ENCODE measurements at places on chromosomes 2 and 18.

DNA sequence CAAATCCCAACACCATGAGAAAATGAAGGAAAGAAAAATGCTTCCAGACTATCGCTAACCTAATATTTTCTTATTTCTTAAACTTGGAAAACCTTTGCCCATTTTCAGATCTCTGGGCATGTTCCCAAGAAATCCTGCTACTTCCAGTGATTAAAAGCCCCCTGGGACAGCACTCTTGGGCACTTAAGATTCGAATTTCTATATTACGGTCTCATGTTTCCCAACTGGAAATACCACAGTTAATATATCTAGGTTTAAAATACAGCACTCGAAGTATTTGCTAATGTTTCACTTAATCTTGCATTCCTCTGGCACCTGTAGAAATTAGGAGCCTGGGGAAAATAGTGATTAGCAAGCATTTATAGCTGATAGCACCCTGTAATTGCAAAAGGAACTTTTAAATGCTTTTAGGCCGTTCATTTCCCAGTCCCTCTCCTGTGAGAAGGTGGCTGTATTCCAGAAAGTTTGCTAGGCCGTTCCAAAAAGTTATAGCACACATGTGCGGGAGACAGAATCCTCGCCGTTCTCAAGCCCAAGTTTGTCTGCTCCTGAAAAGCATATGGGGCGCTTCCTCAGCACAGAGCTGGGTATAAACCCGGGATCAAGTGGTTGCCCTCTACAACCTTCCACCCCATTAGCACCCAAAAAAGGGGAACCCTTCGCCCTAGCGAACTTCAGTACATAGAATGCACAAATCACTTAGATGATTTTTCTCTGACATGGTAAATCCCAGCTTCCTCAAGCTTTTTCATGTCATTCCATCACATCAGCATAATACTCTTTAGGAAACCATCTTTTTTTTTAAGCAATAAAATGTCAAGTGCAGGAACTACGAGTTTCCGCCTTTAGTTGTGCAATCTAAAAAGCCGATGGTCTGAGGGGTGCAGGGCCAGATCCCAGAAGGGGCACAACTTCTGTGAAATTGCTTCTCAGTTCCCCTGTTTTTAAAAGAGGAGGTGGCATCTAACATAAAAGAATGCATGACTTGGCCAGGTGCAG, 60.6 kb downstream of the DIPK1C start:
- no peak for DNase-seq

GRCh38 chr2:95061601-95062183, 36.2 kb downstream of the MAL start:
- peak; percentile 52 for DNase-seq

- DNase-seq, result no peak
Observed at GRCh38 chr2:61193670-61194561, 31.9 kb downstream of the C2orf74 start.

GRCh38 chr18:79904357-79905147, 46.9 kb downstream of the SLC66A2 start:
- DNase-seq, result peak; percentile 4

- no peak for DNase-seq
Observed at GRCh38 chr2:238564286-238564920, 137.7 kb downstream of the ASB1 start.

DNA sequence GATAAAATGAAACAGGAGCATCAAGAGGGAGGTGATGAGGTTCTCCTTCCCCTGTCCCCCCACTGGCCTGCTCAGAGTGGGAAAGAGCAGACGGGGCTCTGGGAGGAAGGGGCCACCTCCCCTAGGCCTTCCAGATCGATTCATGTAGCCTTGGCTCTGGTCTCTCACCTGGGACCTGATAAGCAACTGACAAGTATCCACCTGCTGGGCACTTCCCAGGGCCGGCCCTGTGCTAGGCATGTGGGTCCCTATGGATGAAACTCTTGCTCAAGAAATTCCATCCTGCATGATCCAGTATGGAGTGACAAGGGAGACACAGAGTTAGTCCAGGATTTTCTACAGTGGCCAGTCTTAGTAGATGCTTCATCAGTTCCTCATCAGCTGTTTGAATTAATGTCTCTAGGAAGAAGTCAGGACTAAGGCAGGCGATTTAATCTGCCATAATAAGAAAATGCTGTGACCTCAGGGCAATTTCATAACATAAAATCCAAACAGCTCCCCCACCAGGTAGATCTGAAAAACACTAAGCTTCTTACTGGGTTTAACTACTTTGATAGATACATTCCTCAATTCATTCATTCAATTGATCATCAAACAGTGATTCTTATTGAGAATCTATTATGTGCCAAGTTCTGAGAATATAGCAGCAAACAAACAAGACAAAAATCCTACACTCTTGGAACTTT, 44.7 kb upstream of the ZFP36L2 start:
- DNase-seq, result no peak

GRCh38 chr2:188338463-188338862, 46.8 kb downstream of the GULP1 start:
- DNase-seq, result no peak

GRCh38 chr2:235779444-235779896, 285.6 kb downstream of the AGAP1 start:
- DNase-seq, result peak; percentile 76

DNA sequence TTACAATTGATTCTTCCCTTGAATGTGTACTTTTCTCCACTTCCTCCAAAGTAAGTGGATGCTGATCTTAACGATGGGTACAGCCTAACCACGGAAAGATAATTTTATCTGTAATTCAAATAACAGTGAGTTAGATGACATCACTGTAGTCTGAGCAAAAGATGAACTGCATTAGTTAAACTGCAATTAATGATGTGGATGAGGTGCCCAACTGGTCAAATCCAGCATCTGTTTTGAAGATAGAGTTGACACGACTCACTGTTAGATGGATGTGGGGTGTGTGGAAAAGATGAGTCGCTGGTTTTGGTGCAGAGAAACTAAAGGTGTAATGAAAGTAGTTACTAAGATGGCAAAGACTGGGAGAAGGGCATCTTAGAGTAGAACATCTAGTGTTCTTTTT, 270.5 kb upstream of the MEIS1 start:
- no peak for DNase-seq

DNA sequence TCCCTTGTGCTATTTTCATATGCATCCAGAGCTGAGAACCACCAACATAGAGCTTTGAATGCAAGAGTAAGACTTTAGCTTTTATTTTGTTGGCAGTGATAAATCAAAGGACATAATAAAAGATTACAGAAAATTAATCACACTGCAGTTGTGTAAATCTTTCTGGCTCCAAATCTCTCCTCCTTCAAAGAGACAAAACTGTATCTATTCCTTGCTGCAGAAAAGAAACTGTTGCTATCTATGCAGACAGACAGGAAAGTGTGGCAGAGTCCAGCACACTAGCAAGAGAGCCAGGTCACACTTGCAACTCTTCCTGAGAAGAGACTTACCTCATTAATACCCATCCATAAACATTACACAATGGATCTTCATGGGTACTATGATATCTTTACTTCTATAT, 57.5 kb downstream of the DTNB start:
- no peak for DNase-seq

DNA sequence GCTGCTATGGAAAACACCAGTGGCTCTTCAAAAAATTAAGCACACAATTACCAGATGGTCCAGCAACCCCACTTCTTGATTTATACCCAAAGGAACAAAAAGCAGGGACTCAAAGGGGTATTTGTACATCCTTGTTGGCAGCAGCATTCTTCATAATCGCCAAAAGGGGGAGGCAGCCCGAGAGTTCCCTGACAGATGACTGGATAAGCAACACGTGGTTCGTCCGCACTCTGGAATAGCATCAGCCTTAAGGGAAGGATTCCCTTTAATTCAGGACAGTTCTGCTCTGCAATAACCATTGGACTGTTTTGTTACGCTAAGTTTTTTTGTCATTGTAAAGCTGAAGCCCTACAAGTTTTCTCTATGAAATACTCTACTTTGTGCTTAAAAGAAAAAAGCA, 76.7 kb upstream of the TWIST2 start:
- DNase-seq, result no peak
